ENCODE measurements at places on chromosomes 7 and 10.
A peak's percentile ranks its signal among the peaks of the same experiment; 100 is the strongest.

GRCh38 chr7:46279290-46279689 lies 358.2 kb upstream of the IGFBP3 start:
- no peak for DNase-seq

DNA sequence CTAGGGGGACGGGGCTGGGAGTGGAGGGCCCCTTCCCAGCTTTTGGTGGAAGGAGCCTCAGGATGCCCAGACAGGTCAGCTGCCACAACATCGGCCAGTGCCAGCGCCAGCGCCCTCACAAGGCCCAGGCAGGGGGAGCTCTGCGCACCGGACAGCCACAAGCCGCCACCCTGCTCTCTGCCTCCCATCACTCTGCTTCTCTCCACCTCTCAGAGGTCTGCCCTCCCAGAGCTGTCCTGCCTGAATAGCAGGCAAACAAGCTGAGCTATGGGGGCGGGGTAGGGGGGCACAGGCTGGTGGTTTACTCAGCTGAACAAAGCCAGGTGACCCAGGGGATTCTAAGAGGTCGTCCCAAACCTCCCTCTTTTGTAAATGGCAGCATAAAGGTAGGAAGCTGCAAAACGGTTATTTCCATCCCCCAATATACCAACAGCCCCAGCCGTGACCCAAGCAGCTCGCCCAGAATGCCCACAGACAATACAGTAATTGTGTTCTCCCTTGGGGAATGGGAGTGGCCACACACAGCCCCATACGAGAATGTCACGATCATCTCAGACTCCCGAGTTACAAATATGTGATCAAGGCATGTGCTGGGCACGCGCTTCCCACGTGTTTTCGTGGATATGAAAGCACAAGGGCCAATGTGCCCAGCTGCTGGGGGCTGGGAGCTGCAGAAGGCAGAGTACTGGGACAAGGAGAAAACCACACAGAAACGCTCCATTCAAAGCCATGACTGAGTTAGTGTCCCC lies 19.7 kb downstream of the FAM53B start:
- DNase-seq = no peak

DNA sequence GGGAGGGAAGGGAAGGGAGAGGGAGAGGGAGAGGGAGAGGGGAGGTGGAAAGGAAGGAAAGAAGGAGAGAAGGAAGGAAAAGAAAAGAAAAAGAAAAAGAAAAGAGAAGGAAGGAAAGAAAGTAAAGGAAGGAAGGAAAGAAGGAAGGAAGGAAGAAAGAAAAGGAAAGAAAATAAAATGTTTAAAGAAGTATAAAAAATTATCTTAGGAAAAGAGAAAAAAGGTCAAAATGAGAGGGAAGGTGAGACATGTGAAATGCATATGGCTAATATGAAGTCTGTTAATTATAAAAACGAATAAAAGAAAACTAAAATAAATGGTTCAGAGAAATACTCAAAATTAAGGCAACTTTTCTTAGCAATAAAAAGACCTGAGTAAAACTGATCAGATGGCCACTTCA lies 46.1 kb upstream of the ANLN start:
- DNase-seq = no peak

- no peak for DNase-seq
These were observed 6.5 kb downstream of the MDH2 start for GRCh38 chr7:76054123-76055120.

GRCh38 chr10:79292891-79293746 lies 54.1 kb upstream of the PPIF start:
- no peak for DNase-seq

GRCh38 chr7:28296571-28297483 lies 115.5 kb upstream of the CREB5 start:
- DNase-seq = peak; percentile 42

DNA sequence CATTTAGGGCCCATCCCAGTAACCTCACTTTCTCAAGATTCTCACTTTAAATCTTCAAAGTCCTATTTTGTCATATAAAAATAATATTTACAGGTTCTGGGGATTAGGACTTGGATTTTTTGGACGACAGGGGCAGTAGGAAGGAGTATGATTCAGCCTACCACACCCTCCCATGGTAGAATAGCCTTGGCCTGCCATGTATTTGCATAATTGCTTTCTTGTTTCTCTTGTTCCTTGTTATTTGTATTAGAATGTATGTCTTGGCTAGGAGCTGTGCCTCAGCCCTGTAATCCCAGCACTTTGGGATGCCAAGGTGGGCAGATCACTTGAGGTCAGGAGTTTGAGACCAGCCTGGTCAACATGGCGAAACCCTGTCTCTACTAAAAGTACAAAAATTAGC lies 92.5 kb downstream of the ELAPOR2 start:
- DNase-seq = no peak

- no peak for DNase-seq
These were observed 166.4 kb upstream of the PPP1R3A start for GRCh38 chr7:114085313-114085591.

DNA sequence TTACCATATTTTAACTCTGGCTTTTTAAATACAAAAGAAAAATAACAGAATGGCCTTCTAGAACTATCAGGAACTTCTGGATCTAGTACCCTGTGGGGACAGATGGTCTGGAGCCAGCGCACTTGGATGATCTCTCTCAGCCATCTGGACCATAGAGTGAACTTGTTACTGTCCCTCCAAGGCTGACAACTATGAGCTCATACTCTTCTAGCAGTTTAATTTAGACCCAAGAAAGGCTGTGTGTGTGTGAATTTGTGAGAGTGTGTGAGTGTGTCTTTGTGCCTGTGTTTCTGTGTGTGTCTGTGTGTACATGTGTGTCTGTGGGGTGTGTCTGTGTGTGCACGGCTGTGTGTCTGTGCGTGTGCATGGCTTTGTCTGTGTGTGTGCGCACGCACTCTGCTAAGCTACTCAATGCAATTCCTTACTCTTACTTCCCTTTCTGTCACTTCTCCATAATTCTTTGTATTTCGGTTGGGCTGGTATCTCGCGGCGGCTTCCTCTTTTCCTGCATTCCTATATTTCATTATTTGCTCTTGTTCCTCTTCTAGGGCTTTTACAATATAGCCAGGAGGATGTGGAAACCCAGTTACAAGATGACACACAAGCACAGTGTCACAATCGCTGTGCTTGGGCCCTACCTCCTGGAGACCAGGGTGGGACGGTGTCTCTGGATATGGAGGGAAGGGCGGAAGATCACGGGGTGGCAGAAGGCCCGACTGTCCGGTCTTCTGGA lies 51.9 kb downstream of the IKZF1 start:
- DNase-seq = no peak

DNA sequence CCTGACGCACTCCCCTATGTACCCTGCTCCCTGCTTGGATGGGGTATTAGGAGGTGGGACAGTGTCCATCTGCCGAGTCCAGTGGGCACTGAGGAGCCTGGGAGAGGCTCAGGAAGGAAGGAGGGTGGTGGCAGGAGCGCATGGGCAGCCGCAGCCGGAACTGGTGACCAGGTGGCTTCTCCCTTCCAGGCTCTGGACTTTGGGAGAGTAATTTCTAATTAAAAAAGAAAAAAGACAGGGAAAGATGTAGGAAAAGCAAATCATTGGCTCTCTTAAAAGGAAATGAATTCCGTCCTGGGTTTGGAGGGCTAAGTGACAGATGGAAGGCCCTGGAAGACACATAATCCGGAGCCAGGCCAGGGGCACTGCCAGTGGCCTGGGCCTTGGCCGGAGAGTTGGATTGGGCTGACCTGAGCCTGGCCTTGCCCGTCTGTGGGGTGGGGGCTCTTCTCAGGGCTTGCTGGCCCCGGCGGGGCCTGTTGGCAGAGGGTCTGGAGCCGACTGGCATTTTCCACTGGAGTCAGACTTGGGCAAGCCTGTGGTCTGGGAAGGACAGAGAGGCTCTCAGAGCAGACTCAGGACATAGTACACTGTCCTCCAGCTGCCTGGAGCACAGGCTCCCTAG lies 63.0 kb downstream of the NEURL1 start:
- DNase-seq = no peak

GRCh38 chr7:139132887-139133286 lies 23.4 kb upstream of the ZC3HAV1 start:
- DNase-seq = no peak

DNA sequence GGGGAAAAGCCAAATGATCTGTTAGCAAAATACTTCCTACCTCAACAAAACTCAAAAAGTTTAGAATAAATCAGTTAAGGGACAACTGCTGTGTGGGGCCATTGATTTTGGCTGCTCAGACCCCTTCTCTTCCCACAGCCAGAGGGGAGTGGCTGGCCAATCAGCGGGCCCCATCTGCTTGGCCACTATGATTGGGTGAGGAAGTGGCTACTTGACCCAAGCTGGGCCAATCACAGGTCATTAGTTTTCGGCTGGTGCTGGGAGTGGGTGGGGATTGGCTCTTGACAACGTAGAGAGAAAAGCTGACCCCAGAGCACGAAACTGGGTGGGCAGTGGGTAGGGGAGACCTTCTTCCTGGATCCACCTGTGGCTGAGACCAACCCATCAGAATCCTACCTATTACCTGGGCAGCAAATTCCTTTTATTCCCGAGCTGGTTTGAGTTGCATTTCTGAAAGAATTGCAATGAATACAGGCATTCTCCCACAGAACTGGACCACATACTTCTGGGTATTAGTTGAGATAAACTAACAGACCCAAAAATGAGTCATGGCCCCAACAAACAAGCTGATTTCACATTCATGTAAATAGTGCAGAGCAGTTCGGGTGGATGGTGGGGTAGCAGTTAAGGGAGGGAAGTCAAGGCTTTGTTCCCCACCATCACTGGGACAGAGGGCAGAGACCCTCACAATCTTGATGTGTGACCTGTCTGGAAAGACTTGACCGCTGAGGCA lies 35.6 kb upstream of the HMX3 start:
- no peak for DNase-seq
